ENCODE measurements at places on chromosomes 6 and 20.

- no peak for DNase-seq
These were observed 20.7 kb downstream of the MTHFD1L start for GRCh38 chr6:150886155-150886554.

GRCh38 chr20:15937179-15937578 lies 636.1 kb downstream of the KIF16B start:
- no peak for DNase-seq

DNA sequence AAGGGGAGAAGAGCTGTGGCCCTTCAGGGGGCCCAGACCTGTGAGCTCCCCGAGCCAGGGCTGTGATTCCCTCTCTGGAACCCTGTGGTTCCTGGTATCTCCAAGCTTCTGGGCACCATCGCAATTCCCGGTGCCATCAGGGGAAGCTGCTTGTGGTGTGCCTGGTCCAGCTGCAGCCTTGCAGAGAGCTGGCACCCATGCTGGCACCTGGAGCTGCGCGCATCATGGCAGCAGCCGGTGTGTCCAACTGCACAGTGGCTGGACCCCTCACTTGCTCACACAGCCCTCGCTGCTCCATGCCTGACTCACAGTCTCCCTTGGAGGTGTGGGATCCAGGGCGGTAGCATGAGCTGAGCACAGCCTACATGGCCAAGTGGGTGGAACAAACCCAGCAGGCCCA lies 56.7 kb downstream of the IYD start:
- no peak for DNase-seq

GRCh38 chr6:4402477-4402976 lies 267.2 kb upstream of the ECI2 start:
- DNase-seq: no peak

GRCh38 chr6:26403893-26404292 lies 1.8 kb downstream of the BTN3A1 start:
- no peak for DNase-seq

- no peak for DNase-seq
These were observed 37.5 kb upstream of the EPM2A start for GRCh38 chr6:145772846-145773245.

GRCh38 chr6:143522039-143522600 lies 10.6 kb upstream of the FUCA2 start:
- no peak for DNase-seq

DNA sequence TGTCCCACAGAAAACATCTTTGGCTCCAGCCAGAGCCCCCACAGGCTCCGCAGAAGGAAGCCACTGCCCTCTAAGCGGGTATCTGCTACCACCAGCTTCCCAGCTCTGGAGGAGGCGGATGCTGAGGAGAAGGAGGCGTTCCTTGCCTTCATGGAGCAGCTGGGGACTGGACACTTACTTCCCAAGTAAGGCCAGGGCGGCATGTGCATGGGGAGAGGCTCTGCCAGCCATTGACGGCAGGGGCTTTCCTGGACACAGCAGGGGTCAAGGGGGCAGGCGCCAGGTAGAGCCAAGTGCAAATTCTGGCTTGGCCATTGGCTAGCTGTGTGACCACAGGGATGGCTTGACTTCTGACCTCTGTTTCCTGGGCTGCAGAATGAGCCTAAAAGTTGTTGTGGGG lies 17.8 kb downstream of the RAB44 start:
- DNase-seq: no peak

GRCh38 chr6:14425805-14426204 lies 308.2 kb downstream of the CD83 start:
- no peak for DNase-seq

DNA sequence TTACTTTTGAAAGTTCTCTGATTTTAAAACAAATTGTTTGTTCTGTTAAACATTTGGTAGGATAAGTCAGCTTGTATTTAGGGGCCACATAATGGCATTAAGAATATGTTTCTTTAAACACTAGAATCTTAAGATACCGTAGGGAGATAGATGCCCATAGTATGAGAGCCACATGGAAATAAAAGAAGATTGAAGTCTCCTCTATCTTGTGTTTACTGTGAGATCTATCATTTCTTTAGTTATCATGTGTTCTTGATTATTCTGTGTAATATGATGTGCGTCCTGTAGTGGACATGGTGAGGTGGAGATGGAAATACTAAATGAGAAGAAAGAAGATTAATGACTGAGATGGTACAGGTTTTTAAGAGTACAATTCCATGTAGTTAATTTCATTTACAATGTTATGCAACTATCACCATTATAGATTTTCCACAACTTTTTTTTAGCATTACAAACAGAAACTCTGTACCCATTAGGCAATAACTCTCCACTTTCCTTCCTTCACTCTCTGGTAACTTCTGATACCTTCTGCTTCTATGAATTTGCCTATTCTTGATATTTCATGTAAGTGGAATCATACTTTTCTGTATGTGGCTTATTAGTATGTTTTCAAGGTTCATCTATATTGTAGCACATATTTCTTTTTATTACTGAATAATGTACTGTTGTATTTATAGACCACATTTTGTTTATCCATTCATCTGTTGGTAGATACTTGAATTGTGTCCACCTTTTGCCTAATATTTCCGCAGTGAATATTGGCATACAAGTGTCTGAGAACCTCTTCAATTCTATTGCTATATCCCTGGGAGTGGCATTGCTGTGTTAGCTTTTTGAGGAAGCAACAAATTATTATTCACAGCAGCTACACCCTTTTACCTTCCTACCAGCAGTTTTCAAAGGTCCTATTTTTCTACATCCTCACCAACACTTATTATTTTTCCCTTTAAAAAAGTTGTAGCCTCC lies 11.5 kb downstream of the RNF146 start:
- DNase-seq: no peak

- no peak for DNase-seq
These were observed 243.1 kb downstream of the DLL1 start for GRCh38 chr6:170047823-170048222.

DNA sequence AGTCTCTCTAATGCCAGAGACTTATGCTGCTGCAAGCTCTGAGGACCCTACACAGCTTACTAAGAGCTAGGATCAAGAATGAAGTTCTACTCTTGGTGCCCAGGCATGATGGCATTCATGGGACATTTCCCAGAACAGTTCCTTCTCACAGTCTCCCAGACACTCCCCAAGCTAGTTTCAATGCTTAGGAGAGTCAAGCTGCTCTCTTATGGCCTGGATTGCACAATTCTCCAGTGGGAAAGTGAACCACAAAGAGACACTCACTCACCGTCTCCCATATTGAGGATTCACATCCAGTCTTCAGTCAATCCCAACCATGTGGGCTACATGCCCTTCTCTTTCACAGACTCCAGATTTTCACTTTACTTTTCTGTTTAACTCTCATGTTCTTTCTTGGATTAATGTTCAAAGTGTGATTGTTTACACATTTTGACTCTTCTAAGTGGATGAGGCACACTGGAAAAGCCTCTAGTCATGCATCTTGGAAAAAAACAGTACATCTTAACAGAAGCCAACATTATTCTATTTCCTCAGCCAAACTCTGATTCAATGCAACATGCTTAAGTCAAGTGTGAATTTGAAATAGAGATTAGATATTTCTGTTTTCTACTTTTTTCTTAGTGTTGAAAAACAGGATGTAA lies 447.8 kb upstream of the BTBD3 start:
- no peak for DNase-seq

- no peak for DNase-seq
These were observed 1006.8 kb upstream of the MANEA start for GRCh38 chr6:94570581-94570980.

GRCh38 chr6:137471497-137471896 lies 22.7 kb downstream of the OLIG3 start:
- no peak for DNase-seq

DNA sequence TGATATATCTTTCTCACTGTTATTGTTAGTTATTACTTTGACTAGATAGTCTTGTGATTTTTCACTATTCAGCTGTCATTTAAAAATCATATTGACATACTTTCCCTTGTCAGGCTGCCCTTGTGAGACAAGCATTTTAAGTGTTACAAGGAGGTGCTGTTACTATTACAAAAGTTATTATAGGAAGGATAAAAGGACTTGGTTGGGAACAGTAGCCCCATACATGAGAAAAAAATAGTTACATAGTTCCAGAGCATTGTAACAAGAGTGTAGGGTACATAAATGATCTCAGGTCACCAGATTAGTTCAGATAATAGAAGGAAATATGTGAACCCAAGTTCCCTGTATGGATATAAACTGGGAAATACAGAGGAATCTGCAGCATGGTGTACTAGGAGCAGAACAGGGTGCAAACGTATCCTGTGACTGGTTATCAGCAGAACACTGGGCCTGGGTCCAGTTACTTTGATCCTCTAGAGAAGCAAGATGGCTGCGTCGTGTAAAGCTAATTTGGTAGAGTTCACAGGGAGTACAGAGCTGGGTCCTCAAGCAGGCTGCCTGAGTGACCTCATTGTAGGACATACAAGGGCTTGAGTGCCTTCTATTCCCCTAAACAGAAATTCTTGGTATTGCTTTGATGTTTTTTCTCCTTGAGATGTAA lies 38.5 kb upstream of the HDDC2 start:
- DNase-seq: no peak

GRCh38 chr6:85401186-85402021 lies 48.5 kb upstream of the NT5E start:
- DNase-seq: no peak

GRCh38 chr6:145489583-145489982 lies 245.7 kb downstream of the EPM2A start:
- DNase-seq: no peak

- DNase-seq: no peak
These were observed 80.8 kb upstream of the EYS start for GRCh38 chr6:65787787-65788186.

GRCh38 chr20:17874271-17875105 lies 94.1 kb downstream of the SNX5 start:
- DNase-seq: no peak

DNA sequence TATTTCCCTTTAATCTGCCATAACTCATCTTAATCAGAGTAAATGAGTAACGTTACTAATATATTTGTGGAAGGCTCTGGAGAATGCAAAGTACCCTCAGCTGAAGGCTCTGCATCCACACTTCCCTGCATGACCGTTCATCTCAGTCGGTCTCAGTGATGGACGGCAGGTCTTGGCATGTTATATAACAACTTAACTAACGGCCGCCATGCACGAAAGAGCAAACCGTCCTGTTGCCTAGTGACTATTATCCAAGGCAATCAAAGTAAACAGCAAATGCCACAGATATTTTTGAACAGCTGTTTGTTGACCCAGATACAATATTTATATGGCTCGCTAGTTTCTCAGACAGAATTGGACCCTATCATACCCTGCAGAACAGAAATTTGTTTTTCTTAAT lies 194.9 kb upstream of the SMLR1 start:
- no peak for DNase-seq

DNA sequence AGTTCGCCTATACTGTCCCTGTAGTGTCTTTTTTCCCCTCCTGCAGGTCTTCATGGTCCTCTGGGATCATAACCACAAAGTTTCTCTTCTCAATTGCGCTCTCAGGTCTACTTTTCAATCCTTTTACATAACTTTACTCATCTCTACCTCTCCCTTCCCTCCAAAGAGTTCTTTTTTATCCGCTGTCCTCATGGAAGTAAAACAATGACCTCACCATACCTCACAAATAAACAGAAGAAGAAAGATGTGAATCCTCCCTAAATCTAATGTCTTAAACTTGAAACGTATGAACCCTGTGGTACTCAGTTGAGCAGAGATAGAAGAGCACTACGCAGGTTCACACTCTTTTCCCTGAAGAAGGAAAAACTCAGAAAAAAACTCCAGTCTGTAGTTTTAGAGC lies 12.1 kb upstream of the HLA-DQA1 start:
- no peak for DNase-seq

GRCh38 chr6:27492631-27493190 lies 19.8 kb upstream of the ZNF184 start:
- DNase-seq: no peak

GRCh38 chr6:2796861-2797260 lies 31.7 kb downstream of the WRNIP1 start:
- no peak for DNase-seq

- no peak for DNase-seq
These were observed 300.3 kb downstream of the PRL start for GRCh38 chr6:21996425-21997118.

GRCh38 chr6:170007468-170008293 lies 256.3 kb downstream of the ERMARD start:
- DNase-seq: no peak

GRCh38 chr20:31930779-31931178 lies 21.1 kb downstream of the PDRG1 start:
- no peak for DNase-seq

DNA sequence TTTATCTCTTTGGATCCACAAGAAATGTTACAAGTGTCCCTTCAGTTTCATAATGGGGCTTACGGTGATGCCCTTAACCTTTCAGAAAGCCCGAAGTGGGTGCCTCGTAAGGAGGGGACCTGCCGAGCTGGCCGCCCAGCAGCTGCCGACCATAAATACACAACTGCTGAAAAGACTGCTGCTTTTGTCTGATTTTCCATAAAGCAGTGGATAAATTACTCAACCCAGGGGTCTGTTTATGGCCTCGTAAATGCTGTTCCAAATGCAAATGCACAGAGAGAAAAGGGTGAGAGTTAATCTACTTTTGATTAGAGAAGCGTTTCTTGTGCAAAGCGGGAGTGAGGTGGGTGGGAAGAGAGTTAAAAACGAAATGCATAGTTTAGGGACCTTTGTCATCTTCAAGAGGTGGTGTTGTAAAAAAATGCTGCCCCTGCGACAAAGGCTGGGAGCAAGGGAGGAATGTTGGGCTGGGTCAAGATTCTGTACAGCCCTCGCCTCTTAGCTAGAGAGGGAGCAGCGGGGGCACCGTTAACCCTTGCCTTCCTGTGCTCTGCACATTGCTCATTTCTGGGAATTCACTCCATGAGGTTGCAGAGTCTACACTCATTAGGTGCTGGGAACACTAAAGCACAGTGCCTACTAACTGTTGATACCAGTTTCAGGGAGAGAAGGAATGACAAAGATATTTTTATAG lies 112.0 kb upstream of the MTHFD1L start:
- no peak for DNase-seq

DNA sequence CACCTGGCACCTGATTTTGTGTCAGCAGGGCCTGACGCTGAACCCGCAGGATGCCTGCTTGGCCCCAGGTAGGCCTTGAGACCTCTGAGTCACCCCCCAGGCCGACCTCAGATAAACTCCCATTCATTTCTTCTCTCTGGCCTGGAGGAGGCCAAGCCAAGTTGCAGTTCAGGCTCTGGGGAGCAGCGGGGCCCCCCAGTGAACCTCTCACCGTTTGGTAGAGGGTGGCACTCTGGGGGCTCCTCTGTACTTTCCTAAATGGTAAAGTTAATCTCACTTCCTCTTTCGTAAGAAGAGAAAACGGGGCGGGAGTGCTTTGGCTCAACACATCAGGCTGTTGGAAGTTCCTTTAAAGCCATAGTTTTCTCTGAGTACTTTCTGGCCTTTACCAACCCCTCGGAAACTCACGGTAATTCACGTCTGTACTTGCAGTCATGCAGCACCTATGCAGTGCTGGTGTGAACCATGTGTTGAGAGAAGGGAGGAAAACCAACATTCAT lies 2.8 kb downstream of the SIRPA start:
- DNase-seq: no peak

All from stimulated activated CD4-positive, alpha-beta T cell treated with anti-CD3 and anti-CD28 coated beads, Interleukin-1b, Interleukin-23, amount 100 ng/mL, for 4 hours (primary cell).